ENCODE measurements at places on chromosomes 12 and 14. TPM values are rescaled to one million over a fixed set of nuclear protein-coding genes. Genes with fewer than 3 reads are reported as not detected.

The HCAR2 gene
- not detected for total RNA-seq

The PIK3C2G gene
- total RNA-seq, result not detected

The KRT75 gene
- not detected for total RNA-seq

The FIGNL2 gene
- total RNA-seq, result 0.33 TPM

The RBP5 gene
- total RNA-seq, result 2.1 TPM

The NOP9 gene
- 30.9 TPM for total RNA-seq

The DMAC2L gene
- total RNA-seq, result 19.9 TPM

The TMEM119 gene
- total RNA-seq, result 0.63 TPM

The AQP5 gene
- not detected for total RNA-seq

The GAS2L3 gene
- total RNA-seq, result 5.0 TPM
